ENCODE measurements at places on chromosomes 2 and 18.

- DNase-seq: peak; percentile 83
Observed at GRCh38 chr2:230751062-230751461, 38.4 kb downstream of the CAB39 start.

- no peak for DNase-seq
Observed at GRCh38 chr2:55898386-55899040, 25.1 kb downstream of the EFEMP1 start.

DNA sequence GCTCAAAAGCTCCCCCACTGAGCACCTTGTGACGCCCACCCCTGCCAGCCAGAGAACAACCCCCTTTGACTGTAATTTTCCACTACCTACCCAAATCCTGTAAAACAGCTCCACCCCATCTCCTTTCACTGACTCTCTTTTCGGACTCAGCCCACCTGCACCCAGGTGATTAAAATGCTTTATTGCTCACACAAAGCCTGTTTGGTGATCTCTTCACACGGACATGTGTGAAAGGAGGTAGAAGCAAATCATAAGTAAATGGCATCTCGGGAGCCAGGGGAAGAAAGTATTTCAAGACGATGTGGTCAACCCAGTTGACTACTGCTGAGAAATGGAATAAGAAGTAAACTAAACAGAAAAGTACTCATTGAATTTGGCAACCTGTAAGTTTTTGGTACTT is 11.2 kb upstream of the NCKAP1 start:
- no peak for DNase-seq

GRCh38 chr2:234422981-234423431 is 73.9 kb downstream of the ARL4C start:
- no peak for DNase-seq

DNA sequence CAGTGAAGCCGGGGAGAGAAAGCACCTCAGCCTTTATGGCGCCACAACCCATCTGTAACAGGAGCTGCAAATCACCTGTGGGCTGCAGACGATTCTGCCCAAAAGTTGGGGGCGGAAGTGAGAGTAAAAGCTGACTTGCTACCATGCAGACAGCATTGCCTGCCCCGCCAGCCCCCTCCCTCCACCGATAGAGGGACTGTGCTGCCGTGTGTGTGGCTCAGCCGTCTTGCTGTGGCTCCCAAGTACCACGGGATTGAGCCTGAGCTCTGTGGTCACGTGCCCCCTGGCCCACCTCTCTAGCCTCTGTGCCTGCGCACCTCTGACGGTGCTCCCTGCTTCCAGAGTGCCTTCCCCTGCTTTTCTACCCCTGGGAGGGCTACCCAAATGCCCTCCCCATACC is 79.6 kb downstream of the GLI2 start:
- DNase-seq: no peak

- DNase-seq: peak; percentile 78
Observed at GRCh38 chr2:188293601-188294351, 2.1 kb downstream of the GULP1 start.

GRCh38 chr18:45874491-45875184 is 49.2 kb downstream of the SIGLEC15 start:
- DNase-seq: peak; percentile 61

- no peak for DNase-seq
Observed at GRCh38 chr2:170434900-170435621, 257.1 kb downstream of the MYO3B start.

GRCh38 chr18:48632676-48633257 is 93.9 kb downstream of the CTIF start:
- no peak for DNase-seq

DNA sequence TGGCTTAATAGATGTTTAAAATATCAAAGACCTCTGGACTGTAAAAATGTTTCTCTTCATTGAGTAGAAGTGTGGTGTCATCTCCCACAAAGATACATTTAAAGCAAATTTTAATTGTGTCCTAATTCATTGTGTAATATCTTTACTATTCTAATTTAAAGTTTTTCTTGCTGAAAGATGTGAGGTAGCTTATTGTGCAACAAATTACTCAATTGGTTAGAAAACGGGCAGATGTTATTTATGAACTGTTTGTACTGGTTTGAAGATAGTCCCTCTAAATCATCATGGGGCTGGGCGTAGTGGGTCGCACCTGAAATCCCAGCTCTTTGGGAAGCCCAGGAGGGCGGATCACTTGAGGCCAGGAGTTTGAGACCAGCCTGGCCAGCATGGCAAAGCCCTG is 65.3 kb downstream of the CYBRD1 start:
- peak; percentile 69 for DNase-seq

- DNase-seq: no peak
Observed at GRCh38 chr2:102098756-102099155, 43.8 kb upstream of the IL1R1 start.

DNA sequence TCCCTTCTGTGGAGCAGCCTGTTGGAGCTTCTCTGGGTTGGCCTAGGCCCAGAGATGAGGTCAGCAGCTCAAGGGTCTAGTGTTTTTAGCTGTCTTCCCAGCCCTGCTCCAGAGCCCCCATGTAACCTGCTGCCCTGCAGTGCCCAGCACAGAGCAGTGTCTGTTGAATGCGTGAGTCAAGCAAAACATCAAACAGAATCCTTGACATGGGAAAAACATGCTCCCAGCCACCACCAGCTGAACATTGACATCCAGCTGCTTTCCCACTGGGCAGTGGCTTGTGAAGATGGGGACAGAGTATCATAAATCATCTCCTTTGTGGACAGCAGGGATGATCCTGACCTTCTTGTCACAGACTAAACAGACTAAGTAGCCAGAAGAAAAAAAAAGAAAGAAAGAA is 22.6 kb downstream of the IMPA2 start:
- DNase-seq: no peak

- DNase-seq: peak; percentile 83
Observed at GRCh38 chr2:219645631-219646527, 18.4 kb downstream of the SLC4A3 start.

DNA sequence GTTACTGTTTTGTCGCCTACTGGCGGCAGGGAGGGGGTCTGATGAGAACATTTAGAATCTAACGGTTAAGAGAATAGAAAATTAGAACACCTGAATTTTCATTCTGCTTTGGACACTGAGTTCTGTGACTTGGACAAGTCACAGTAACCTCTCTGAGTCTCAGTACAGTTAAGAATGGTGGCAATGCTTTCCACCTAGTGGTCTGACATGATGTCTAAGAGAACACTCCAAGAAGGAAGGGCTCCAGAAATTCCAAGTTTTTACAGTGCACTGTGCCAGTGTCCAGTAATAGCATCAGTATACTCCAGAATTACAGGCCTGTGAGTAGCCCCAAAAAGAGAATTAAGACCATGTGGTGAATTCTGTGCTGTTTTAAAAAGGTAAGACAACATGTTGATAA is 174.1 kb upstream of the ZFP36L2 start:
- no peak for DNase-seq

GRCh38 chr2:42878581-42878980 is 86.2 kb upstream of the HAAO start:
- no peak for DNase-seq

- no peak for DNase-seq
Observed at GRCh38 chr18:808086-808485, 4.0 kb downstream of the YES1 start.

GRCh38 chr18:27712066-27712465 is 464.9 kb downstream of the CDH2 start:
- DNase-seq: no peak

DNA sequence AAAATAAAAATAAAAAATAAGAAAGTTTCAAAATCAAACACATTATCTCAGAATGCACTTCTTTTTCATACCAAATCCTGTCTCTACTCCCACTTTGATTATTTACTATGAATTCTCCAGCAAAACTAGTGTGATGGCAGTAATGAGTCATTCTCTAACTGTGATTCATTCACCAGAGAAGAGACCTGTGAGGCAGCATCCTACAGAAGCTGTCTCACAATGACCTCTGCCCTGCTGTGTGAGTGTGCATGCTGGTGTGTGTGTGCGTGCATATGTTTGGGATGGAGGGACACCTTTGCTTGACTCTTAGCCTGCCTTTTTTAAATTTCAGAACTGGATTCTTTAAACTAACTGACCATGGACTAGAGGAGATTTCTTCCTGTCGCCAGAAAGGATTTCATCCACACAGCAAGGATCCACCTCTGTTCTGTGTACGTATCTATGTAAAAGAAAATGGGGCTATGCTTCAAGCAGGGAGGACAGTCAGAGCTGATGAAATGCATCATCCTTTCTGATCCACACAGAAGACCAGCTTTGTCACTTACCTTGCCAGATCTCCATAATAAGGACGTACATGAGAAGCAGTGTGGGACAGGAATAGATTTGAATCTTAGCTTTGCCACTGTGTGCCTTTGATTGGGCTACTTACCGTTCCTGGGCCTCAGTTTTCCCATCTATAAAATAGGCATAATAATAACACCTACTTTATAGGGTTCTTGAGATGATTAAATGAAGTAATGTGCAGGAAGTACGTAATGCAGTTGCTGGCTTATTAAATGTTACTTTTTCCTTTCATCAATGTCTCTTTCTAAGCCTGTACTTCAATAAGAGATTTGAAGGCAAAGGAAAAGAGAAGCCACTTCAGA is 31.2 kb downstream of the STAMBP start:
- peak; percentile 86 for DNase-seq

DNA sequence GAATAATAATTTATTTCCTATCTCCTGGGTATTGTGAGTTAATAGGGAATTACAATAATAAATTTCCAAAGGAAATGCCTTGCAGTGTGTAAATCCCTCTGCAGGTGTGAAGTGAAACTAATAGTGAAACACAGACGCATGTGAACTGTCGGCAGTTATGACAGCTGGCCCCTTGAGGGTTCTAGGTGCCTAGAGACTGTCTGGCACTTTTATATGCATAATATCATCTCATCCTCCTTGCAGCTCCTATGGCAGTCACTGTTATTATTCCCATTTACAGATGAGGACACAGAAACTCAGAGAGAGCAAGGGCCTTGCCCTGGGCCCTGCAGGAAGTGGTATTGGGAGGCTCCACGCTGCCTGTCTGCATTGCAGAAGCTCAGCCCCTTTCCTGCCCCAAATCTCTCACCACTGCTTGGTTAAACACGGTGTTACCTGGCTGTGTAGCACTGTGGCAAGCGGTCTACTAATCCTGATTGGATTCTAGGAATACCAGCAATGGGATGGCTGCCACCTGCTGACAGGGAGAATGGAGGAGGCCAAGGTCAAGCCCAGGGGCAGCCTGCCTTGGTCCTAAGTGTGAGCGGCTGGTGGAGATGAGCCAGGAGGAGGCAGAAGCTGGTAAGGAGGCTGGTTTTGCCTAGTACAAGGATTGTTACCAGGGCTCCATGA is 32.8 kb upstream of the ACKR3 start:
- DNase-seq: no peak

- DNase-seq: no peak
Observed at GRCh38 chr2:64945973-64946768, 43.0 kb upstream of the SLC1A4 start.

DNA sequence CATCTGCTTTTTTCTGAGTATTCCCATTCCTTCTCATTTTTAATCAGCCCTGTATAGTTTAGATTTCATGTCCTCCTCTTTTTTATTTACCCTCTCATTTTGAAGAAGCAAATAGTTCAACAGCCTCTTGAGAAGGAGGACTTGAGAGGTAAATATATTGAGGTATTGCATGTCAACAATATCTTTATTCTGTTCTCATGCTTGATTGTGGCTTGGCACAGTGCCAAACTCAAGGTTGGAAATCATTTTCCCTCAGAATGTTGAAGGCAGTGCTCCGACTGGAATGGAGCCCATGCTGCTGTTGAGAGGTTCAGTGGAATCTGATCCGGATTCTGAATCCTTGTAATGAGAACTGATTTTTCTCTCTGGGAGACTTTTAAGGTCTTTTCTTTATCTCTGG is 31.0 kb upstream of the GALNT3 start:
- peak; percentile 86 for DNase-seq

- peak; percentile 17 for DNase-seq
Observed at GRCh38 chr2:189267491-189267890, 87.9 kb upstream of the COL5A2 start.

- DNase-seq: no peak
Observed at GRCh38 chr2:159561786-159562185, 54.6 kb downstream of the BAZ2B start.

DNA sequence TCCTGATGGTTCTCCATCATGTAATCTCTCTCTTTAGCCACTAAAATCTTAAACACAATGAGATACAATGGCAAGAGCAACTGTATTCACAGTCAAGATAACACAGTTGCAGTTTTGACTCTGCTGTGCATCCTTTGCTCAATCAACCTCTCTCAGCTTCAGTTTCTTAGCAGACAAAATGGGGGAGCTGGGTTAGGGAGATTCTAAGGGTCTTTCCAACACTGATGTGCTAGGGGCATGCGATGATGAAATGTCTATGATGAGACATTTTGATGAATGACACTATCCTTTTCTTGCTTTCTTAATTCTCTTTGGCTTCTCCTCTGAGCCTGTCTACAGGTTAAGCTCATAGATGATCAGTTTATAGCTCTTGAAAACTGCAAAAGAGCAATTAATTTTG is 1.1 kb downstream of the SERPINB10 start:
- no peak for DNase-seq

DNA sequence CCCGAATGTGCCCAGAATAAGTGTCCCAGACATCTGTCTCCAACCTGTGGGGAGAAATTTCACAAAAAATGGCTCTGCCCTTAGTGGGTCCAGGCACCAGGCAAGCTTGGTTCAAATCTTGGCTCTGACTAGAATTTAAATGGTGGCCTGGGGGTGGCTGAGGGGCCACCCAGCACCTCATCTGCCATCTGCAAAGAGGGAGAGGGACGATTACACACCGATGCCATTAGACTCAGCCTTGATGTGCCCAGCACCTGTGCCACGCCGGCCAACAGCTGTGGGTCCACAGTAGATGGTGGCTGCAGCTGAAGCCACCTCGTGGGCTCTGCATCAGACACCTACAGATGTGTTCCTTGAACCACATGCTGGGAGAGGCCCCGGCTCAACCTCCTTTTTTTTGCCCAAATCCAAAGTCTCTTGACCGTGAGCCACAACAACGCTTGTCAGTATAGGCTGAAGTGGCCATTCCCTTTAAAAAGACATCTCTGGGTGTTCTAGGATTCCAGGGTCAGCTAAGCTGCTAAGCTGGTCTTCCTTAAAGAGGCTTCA is 222.0 kb upstream of the RAB6C start:
- no peak for DNase-seq

GRCh38 chr2:233114421-233114861 is 54.3 kb downstream of the INPP5D start:
- DNase-seq: no peak

DNA sequence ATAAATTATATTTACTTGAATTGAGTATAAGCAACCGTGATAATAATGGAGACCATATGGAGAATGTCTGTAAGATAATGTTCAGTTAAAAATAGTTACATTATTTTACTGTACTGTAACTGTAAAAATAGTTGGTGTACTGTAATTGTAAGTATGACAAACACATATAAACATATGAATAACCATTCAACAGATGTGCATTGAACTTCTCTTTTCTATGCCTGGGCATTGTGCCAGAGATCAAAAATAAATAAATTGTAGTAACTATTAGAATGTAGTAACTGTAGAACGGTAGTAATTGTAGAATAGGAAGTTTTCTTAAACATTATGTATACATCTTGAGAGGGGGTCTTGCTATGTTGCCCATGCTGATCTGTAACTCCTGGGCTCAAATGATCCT is 287.4 kb upstream of the EPAS1 start:
- DNase-seq: no peak
